ENCODE measurements at places on chromosomes 7 and 10.
A peak's percentile ranks its signal among the peaks of the same experiment; 100 is the strongest.

GRCh38 chr7:149053384-149053783 lies 25.1 kb upstream of the PDIA4 start:
- no peak for DNase-seq

GRCh38 chr10:99976886-99977665 lies 32.7 kb downstream of the DNMBP start:
- no peak for DNase-seq

DNA sequence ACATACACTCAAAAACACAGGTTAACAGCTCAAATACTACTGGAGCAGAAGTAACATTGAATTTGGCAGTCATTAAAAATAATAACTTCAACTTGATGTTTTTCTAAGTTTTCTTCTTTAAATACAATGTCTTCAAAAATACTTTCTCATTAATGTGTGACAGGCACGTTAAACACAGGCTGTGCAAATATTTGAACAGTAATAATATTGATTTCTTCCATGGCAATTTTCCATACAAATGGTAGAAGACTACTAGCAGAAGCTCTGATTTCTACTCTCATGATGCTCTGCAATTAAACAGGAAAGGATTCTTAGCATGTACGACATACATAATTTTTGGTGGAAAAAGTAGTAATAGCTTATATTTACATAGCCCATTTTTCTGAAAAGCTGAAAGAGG lies 47.4 kb downstream of the NRP1 start:
- no peak for DNase-seq

GRCh38 chr10:100934084-100934659 lies 21.4 kb downstream of the SLF2 start:
- DNase-seq = no peak

- no peak for DNase-seq
Observed at GRCh38 chr7:137084607-137085380, 216.3 kb downstream of the CHRM2 start.

DNA sequence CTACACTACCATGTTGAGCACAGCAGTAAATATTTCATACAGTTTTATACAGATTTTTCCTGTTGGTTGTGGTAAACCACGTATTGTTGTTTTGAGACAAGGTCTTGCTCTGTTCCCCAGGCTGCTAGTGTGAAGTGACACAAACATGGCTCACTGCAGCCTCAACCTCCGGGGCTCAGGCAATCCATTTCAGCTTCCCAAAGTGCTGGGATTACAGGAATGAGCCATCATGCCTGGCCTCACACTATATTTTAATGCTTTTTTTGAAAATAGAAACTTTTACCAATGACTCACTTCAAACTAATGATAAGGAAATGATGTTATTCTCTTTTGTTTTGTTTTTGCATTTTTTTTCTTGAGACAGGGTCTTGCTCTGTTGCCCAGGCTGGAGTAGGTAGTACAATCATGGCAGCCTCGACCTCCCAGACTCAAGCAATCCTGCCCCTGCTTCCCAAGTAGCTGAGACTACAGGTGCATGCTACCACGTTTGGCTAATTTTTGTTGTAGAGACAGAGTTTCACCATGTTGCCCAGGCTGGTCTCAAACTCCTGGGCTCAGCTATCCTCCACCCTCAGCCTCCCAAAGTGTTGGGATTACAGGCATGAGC lies 210.6 kb downstream of the TPST1 start:
- DNase-seq = no peak

DNA sequence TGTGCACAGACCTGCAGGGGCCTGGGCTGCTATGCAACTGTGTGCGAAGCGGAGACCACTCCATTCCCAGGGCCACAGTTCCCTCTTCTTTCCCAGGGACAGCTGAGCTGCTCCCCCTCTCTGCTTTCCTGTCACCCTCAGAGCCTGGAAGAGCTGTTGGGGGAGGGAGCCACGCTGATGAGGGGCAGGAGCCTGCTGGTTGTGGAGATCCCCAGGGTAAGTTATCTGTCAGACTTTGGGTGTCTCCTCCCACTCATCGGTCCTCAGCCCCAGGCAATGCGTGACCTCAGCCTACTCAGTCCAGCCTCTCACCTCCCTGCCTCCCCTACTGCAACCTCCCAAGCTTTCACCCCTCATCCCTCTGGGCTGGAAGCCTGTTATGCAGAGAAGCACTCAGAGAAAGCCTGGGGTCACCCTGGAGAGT lies 53.5 kb downstream of the ZNF467 start:
- no peak for DNase-seq

DNA sequence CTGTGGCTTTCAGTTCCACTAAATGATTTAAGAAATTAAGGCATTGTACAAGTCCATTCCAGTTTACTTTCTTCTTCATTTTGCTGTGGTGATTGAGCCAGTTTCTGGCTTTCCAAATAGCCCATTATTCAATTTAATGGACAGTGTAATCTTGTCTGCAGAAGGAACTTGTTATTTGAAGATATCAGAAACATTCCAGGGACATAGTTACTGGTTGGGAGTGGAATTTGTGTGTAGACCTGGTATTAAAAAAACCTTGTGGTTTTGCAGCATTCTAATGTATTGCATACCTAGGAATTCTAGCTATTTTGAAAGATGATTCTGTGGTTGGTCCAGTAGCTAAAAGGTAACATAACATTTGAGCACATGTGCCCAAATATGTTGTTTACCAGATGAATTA lies 72.2 kb downstream of the MCU start:
- no peak for DNase-seq

GRCh38 chr7:153902862-153903261 lies 149.3 kb upstream of the DPP6 start:
- DNase-seq = no peak

GRCh38 chr7:129952086-129952652 lies 591 bp downstream of the UBE2H start:
- peak; percentile 17 for DNase-seq

- no peak for DNase-seq
Observed at GRCh38 chr7:767941-768731, 41.1 kb upstream of the PRKAR1B start.

GRCh38 chr10:26503911-26504310 lies 65.8 kb downstream of the APBB1IP start:
- no peak for DNase-seq

DNA sequence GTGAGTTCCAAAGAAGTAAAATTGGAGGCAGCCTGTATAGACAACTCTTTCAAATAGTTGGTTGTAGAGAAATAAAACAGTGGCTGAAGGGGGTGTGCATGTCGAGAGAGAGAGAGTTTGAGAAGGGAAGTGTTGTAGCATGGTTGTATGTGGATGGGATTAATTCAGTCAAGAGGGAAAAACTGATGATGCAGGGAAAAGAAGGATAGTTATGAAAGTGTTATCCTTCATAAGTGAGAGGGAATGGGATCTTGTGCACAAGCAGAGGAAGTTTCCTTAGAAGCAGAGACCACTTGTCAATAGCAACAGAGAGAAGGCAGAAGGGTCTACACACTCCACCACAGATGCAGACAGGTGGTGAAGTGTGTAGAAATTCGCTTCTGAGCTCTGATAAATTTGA lies 30.0 kb upstream of the BPGM start:
- DNase-seq = no peak

GRCh38 chr7:113071465-113071864 lies 15.2 kb downstream of the GPR85 start:
- no peak for DNase-seq

GRCh38 chr10:1400101-1401070 lies 336.9 kb downstream of the ADARB2 start:
- DNase-seq = no peak

GRCh38 chr10:77328272-77328816 lies 309.3 kb downstream of the KCNMA1 start:
- no peak for DNase-seq

DNA sequence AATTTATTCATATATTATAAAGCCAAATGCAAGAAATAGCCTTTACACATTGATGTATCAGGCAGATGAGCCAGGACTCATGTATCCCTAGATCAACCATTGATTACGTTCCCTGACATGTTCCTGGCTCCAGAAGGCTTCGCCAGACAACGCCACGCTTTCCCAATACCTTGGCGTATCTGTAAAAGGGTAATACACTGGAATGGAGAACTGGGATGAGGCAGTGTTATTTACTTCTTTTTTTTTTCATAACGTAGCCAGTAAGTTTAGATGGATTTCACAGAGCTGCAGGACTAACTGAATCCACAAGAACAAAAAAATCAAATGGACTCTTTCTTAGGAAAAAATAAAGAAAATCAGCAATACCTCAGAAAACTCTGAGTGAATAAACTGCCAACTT lies 588.1 kb upstream of the SEMA3D start:
- DNase-seq = no peak

GRCh38 chr10:110613341-110613995 lies 30.7 kb upstream of the RBM20 start:
- DNase-seq = peak; percentile 33

GRCh38 chr10:6218692-6219493 lies 16.2 kb downstream of the PFKFB3 start:
- no peak for DNase-seq

Data from activated naive CD4-positive, alpha-beta T cell treated with anti-CD3 and anti-CD28 coated beads, Interleukin-2, amount 50 U/mL, for 16 hours (primary cell).